ENCODE measurements at places on chromosomes 12 and 14.

GRCh38 chr12:70854881-70855568, 65.5 kb downstream of the PTPRR start:
- no peak for DNase-seq

GRCh38 chr12:57803319-57803893, 15.1 kb downstream of the AVIL start:
- DNase-seq: no peak

DNA sequence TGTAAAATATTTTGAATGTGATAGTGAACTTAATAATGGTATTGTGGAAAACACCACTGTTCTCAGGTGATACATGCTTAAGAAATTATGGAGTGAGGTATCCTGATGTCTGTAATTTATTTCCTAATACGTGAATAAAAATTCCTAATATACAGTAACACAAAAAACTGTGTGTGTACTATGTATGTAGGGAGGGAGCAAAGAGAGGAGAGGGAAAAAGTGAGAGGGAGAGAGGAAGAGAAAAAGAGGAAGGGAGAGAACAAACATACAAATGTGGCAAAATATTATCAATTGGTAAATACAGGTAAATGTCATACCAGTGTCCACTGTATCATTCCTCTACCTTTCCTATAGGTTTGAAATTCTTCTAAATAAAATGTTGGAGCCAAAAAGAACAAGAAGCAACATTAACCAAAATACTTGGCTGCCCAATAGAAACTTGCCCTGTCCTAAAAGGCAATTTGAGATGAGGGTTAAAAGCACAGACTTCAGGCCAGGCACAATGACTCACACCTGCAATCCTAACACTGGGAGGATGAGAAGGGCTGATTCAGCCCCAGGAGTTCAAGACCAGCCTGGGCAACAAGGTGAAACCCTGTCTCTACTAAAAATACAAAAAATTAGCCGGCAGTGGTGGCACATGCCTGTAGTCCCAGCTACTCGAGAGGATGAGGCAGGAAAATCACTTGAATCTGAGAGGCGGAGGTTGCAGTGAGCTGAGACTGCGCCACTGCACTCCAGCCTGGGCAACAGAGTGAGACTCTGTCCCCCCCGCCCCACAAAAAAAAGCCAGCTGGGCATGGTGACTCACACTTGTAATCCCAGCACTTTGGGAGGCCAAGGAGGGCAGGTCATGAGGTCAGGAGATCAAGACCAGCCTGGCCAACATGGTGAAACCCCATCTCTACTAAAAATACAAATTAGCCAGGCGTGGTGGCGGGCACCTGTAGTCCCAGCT, 14.5 kb downstream of the R3HDM2 start:
- DNase-seq: no peak

DNA sequence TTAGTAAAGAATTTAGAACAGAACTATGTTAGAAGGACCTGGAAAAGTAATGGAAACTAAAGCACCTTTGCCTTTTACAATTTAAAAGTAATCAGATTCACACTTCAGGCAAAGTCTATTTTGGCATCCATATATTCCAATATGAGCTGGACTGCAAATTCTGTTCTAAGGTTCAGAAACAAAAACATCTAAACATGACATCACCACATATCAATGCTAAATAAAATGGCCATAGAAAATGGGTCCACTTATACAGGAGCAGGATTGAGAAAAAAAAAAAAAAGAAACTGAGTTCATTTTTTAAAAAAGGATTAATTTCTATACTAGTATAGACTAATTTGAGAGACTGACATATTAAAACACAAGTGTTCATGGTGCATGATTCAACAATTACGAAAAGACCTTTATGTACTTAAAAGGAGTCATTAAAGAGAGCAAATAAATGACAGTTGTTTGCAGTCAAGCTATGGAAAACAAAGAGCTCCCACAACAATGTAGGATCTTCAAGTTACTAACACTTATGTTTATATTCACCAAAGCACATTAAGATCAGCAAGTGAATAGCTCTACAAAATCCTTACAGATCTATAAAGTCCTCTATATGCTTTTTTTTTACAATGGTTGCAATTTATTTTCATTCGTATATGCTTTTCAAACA, 45.7 kb downstream of the DICER1 start:
- no peak for DNase-seq

DNA sequence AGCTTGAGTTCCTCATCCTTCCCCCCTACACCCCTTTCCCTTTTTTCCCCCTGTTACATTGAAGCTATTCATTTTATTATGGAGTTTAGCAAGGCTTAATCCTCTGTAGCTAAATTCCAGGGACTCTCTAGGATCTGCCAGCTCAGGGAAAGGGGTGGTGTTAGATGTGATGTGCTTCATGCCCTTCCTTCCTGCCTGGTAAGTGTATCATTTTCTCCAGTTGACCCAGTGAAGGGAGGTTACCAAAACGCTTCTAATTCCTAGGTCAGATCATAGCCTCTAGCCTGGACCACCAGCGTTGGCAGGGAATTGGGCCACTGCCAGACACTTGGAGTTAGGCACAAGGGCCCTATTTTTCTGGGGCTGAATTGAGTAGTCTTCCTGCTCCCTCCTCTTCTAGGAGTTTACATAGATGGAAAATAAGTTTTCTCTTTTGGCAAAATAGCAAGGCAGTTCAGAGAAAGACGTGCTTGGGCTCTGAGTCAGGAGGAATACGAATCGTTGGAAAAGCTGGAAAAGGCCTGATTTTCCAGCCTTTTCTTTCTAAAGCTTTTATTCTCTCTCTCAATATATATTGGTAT, 88.3 kb downstream of the NPAS3 start:
- no peak for DNase-seq

DNA sequence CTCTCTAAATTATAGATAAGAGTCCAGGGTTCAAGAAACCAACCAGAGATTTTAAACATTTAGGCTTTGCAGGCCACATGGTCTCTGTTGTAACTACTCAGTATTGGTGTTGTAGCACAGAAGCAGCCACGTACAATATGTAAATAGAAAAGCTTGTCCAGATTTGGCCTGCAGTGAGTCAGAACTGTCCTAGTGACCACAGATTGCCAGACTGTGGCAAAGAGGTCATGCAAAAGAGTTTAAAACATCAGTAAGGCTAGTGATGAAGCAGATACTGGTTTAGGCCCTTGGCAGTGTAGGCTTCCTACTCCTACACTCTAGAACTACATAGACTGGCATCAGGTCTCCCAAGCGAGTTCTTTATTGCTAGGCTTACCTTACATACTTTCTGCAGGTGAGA, 117.6 kb upstream of the GARIN6 start:
- no peak for DNase-seq

DNA sequence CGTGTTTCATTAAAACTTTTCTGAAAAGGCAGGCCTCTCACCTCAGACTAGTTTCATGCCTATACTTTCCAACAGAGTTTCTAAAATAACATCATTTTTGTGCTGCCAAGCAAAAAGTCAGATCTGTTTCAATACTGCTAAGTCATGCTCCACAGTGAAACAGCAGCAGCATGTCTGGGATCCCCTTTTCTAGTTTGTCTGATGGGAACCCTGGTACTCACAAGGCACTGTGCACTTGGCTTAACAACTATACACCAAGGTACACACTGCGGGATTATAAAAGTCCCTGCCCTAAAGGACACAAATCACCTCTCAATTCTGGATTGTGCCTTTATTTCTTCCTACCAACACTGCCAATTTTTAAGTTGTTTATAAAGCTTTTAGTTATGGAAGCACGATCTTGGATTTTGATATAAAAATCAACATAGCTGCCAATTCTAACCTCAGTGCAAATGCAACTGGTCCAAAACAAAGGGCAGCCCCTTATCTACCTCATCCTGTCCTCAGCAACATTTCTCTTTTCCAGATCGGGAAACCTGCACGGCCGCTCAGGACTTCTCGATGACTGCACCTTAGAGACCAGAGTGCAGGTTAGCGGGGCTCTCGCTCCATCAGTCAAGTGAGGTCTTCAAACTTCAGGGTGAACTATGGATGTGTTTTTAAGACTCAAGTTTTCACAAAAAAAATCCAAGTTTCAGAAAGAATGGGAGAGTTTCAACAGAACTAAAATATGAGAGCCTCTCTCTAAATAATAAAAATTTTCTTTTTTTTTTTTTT, 1.7 kb upstream of the EIF5 start:
- DNase-seq: no peak

- no peak for DNase-seq
Observed at GRCh38 chr12:25759752-25760151, 198.7 kb upstream of the RASSF8 start.

- no peak for DNase-seq
Observed at GRCh38 chr14:31297701-31298344, 90.2 kb upstream of the HECTD1 start.

DNA sequence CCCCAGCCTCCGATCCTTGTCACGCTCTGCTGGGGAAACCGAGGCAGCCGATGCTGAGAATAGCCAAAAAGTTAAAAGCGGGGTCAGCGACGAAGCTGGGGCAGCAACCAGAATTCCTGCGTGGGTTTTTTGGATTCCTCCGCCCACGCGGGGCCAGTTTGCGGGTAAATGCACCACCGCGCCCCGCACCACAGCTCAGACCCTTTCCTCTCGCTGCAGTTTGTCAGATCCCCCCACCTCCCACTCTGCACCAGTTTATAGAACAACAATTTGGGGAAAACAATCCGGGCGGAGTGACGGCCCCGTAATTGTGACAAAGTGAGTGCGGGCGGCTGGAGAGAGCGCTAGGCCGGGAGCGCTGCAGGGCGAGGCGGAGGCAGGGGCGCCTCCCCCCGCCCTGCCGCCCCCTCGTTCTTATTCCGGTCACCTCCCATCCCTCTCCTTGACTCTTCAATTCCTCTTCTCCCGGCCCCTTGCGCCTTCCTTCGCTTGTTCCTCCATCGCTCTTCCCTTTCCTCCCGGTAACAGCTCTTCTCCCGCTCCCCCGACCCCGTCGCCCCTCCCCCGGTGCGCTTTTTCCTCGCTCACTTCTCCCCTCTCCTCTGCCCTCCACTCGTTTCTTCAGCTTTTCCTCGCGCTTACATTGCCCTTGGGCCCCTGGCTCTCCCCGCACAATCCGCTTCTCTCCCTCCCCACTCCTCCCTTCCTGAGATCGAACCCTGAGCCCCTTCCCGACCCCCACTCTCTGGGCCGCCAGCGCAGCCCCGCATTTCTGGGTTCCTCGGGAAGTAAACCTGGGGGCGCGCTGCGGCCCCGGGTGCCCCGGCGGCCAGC, 646 bp upstream of the DNAJC22 start:
- no peak for DNase-seq

DNA sequence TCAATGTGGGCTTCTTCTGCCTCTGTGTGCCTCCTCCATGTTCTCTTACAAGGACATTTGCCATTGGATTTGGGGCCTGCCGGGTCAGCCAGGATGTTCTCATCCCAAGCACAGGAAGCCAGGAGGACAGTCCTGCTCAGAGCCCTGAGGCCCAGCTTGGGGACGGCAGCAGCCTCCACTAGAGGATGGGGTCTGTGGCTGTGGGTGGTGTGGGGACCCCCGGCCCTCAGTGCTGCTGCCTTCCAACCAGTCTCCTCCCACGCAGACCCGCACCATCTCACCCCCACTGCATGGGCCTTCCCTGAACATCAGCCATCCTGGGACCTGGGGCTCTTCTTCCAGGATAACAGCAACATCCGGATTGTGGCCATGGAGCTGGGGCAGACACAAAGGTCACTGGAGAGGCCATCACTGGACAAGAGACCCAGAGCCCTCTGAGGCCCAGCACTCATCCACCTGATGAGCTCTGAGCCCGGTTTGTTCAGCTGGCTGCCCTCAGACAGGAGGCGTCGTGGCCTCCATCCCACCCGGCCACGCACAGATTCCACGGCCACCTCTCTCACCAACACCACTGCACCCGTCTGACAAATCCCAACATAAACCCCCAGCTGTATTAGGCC, 56.5 kb upstream of the C14orf180 start:
- DNase-seq: no peak

DNA sequence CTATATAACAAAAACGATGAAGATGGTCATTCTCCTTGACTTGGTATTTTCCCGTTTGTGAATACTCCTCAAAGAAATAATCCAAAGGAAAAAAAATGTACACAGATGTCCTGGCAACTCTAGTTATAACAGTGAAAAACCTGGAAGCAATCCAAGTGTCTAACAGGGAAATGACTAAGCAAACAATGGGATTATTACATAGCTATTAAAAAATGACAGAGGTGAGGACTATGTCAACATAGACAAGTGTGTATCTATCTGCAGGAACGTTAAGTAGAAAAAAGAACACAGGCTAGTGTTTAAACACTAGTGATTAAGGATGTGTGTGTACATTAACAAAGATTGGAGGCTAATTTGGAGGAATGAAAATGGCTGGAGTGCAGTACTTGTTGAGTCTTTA, 5.9 kb upstream of the APOLD1 start:
- DNase-seq: no peak

- no peak for DNase-seq
Observed at GRCh38 chr12:120879102-120879501, 25.1 kb downstream of the SPPL3 start.

DNA sequence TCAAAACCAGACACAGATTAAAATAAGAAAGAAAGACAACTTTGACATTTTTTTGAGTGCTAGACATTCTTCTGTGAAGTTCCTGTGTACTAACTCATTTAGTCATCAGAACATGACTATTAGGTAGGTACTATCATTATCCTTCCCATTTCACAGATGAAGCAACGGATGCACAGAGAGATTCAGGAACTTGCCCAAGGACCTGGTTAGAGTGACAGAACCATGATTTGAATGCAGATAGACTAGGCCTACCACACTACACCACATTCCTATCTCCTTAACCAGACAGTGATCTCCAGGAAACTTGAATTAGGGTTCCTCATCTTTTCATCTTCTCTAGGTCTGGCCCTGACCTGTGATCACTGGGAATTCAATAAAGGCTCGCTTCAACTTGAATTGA, 54.4 kb upstream of the MED13L start:
- DNase-seq: no peak
